ENCODE measurements at places on chromosomes 2 and 18. TPM values are rescaled to one million over a fixed set of nuclear protein-coding genes. Genes with fewer than 3 reads are reported as not detected.

GRCh38 chr2:24332791-24333540 is 27.4 kb downstream of the ITSN2 start:
- no peak for DNase-seq

SRD5A2 gene
- 0.10 TPM for polyA plus RNA-seq

- DNase-seq, result no peak
These were observed 1815.6 kb upstream of the LRRTM1 start for GRCh38 chr2:82120115-82120514.

GRCh38 chr18:80137137-80137536 is 28.1 kb downstream of the ADNP2 start:
- DNase-seq, result no peak

FBXO48 gene
- 1.6 TPM for polyA plus RNA-seq

VSNL1 gene
- polyA plus RNA-seq, result 5.2 TPM

GRCh38 chr2:226891780-226892590 is 56.1 kb downstream of the RHBDD1 start:
- DNase-seq, result no peak

DNA sequence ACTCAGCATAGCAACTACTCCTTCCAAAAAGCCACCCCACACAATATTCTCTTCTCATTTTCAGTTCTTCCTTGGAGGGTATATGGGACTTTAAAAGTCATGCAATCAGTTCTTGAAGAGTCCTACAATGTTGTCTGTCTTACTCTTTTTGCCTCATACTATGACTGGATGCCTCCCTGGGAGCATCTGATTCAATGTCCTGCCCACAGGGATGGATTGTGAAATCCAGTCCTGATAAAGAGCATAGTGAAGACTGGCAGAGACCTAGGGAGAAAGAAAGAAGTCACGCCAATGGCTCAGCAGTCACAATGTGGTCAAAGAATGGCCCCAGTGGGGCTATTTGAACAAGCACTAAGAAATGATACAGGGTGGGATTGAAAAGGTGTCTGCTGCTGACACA is 155.1 kb upstream of the SERPINE2 start:
- no peak for DNase-seq

- DNase-seq, result no peak
These were observed 452.7 kb upstream of the NRXN1 start for GRCh38 chr2:51484605-51485004.

DNA sequence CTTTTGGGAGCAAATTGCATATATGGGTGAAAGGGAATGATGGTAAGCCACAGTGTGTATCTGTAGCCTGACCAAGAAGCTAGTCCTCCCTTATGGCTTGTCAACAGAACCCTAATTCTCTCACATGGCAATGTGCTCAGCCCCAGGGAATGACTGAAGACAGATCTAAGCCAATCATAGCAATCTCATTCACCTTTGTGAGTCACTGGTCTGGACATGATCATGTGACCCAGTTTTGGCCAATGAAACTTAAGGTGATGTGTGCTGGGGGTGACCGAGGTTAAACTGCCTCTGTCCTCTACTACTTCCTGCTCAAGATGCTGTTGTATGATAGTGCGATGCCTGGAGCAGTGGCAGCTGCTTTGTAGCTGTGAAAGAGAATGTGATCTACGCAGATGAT is 491.2 kb upstream of the HS6ST1 start:
- DNase-seq, result no peak

DNA sequence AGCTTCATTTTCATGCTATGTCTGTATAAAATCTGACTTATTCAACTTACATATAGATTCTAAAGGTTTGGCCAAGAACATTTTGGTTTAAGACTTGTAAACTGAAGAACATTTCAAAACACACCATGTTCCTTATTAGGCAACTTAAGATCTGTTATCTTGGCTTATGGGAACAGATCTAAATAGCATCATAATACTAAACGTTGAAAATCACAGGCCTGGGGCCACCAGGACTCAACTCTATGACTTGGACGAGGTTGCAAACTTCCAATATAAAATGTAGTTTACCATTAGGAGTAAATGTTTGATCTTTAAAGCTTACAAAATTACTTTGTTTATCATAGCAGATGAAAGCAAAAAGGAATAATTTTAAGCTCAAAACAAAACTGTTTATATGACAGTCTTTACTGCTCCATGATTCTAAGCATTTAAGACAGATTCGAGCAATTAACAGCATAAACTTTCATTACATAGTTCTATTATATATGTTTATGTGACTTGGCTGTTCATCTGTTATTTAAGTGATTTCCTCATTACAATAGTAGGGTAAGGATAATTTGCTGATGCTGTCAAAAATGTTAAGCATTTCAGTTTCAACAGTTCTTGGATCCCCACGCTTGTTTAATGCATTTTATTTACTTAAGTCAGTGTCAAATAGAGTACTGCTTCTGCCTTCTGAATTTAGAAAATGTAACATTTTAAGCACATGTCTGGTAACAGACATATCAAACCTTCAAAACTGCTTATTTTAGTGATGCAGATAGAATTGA is 8.3 kb downstream of the TCF4 start:
- DNase-seq, result no peak

DNA sequence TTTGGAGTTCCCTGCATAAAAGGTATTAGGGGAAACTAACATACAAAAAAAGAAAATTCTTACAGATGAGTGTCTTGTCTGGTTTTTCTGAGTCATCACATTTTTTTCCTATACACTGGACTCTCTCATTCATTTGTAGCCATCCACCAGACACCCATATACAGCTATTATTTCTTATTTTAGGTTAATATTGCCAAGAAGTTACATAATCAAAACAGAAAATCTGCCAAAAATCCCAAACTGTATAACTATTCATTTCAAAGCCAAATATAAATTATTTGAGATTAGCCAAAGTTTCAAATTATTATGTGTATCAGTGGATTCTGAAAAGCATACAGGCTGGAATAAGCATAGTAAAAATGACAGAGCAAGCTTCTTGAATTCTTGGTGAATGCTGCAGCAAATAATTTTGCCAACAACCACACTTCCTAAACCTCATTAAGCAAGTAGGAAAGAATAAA is 191.2 kb downstream of the NCKAP5 start:
- no peak for DNase-seq

- peak; percentile 87 for DNase-seq
These were observed at the start of gene POLR1A for GRCh38 chr2:86105252-86105968. Gene POLR1A, minus strand, starts transcription at chr2:86105886. Its CDS starts 110 bp downstream, at chr2:86105776.

CLEC4F gene
- not detected for polyA plus RNA-seq

GRCh38 chr18:41809652-41810051 is 145.4 kb upstream of the PIK3C3 start:
- DNase-seq, result no peak

PID1 gene
- 5.6 TPM for polyA plus RNA-seq

GRCh38 chr18:79940814-79941472 is 10.5 kb downstream of the SLC66A2 start:
- no peak for DNase-seq

DNA sequence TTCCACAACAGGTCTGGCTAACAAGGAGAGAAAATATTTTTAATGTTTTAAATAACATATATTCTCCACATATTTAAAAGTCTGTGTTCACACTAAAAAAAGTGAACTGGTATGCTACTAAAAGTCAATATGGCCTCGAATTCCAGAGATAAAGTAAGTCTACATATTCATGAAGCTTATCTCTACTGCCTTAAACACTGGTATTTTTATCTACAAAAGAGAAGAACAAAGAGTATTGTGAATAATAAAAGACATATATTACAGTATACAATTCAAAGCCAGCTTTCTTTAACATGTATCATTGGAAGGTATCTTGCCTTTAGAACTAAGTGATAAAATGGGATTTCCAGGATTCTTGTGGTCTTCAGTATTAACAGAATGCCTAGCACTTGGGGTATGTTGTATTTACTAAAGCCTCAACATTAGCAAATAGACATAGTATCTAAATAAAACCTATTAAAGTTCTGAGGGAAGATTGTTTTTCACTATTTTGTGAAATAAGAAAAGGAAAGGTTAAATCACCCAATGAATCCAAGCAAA is 302.8 kb upstream of the CCDC68 start:
- no peak for DNase-seq

IL1RL1 gene
- polyA plus RNA-seq, result 0.11 TPM

DNA sequence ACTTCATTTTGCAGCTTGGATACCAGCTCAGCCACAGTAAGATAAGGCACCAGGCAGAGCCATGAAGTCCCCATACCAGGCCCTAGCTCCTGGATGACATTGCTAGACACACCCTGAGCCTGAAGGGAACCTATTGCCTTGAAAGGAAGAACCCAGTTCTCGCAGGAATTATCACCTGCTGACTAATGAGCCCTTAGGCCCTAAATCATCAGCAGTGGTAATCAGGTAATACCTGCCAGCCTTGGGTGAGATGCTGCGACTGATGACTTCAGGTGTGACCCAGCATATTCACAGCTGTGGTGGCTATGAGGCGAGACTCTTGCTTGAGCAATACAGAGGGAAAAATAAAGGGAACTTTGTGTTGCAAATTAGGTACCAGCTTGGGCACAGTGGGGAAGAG is 24.9 kb downstream of the CLK1 start:
- DNase-seq, result no peak
